ENCODE measurements at places on chromosomes 2 and 18.

DNA sequence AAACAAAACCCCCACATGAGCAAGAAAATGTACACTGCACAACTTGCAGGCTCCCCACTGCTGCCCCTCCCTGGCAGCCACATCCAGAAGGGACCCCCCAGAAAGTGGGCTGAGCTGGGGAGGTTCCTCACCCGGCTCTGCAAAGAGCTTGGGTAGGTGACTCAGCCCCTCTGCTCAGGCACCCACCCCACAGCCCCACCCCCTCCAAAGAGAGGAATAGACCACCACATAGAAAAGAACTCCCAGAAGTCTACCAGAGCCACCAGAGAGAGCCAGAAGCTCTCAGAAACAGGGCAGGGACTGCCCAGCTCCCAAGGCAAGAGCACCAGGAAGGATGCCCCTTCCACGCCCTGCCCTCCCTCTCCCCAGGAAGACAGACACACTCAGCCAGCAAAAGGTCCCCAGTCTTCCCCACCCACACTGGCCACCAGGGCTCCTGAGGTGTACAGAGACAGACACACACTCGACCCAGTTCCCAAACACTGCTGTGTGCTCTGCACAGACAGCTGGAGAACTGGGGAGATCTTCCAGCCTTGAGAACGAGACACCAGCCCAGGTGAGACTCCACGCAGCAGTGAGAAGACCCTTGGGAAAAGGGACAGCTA is 28.2 kb downstream of the BIN1 start:
- DNase-seq: no peak

GRCh38 chr2:166025313-166025712 is 71.7 kb upstream of the TTC21B start:
- DNase-seq: no peak

DNA sequence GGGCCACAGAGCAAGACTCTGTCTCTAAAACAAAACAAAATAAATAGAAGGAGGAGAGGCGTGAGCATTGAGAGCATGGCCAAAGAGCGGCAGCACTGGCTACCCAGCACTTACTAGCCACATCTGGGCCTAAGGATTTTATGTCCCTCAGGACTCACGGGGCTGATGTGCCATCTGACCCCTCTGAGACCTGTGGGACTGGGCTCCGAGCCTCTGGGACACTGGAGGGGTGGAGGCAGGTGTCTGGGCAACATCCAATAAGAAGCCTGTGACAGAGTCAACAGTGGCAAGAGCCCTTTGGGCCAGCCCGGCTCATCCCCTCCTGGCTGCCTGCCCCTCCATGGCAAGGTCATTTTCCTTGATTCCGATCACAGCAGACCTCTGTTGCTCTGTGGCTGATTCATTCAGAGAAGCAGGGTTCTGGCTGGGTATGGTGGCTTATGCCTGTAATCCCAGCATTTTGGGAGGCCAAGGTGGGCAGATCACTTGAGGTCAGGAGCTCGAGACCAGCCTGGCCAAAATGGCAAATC is 60.7 kb downstream of the RRM2 start:
- DNase-seq: no peak

GRCh38 chr2:19073522-19073921 is 284.9 kb downstream of the OSR1 start:
- no peak for DNase-seq

DNA sequence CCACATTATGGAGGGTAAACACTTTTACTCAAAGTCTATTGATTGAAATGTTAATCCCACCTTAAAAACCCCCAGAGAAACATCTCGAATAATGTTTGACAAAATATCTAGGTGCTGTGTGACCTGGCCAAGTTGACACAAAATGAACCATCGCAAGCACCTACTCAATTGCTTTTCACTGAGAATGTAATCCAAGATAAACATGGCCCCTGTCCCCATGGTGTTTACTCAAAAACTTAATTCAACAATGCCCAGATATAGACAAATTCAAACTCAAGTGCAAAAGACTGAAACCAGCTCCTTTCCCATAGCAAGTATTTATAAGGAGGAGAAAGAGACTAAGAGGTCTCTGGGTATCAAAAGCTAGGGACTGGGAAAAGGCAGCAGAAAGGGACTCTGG is 15.0 kb upstream of the ACMSD start:
- no peak for DNase-seq

All from activated CD4-positive, alpha-beta T cell treated with anti-CD3 and anti-CD28 coated beads, Interleukin-2, Interleukin-4, amounts not matched to agents 100 ng/mL and 50 ng/mL, durations not matched to agents 16 hours and 8 hours (primary cell).